A549 treated with DMSO at 1 μM for 4 hours (cell line): ENCODE measurements at places on chromosomes 6 and 20. TPM values are rescaled to one million over a fixed set of nuclear protein-coding genes. Genes with fewer than 3 reads are reported as not detected.

The SLCO4A1 gene
- total RNA-seq, result 4.9 to 10.2 TPM (median 8.5 TPM) in 5 replicates

The NCOA7 gene
- total RNA-seq, result 22.1 to 36.1 TPM (median 29.0 TPM) in 5 replicates

The HLA-F gene
- total RNA-seq, result 3.9 to 5.1 TPM (median 4.4 TPM) in 5 replicates

The CLVS2 gene
- total RNA-seq, result 0.01 to 0.08 TPM (median 0.07 TPM) in 5 replicates

The MRAP2 gene
- 0.96 to 1.5 TPM (median 1.3 TPM) in 5 replicates for total RNA-seq

The OR2H2 gene
- total RNA-seq, result not detected in 5 replicates

The MYLIP gene
- 3.0 to 3.8 TPM (median 3.2 TPM) in 5 replicates for total RNA-seq

The TPBG gene
- 44.6 to 57.0 TPM (median 53.4 TPM) in 5 replicates for total RNA-seq

The GPR6 gene
- total RNA-seq, result not detected in 5 replicates

The C20orf144 gene
- 0.05 to 0.15 TPM (median 0.10 TPM) in 3 of 5 replicates, not detected in the others for total RNA-seq

The KHDC1L gene
- 0.20 to 0.81 TPM (median 0.35 TPM) in 4 of 5 replicates, not detected in the other for total RNA-seq

The VSTM2L gene
- total RNA-seq, result 6.2 to 7.2 TPM (median 7.1 TPM) in 5 replicates

The KIAA1755 gene
- total RNA-seq, result 0.12 to 0.29 TPM (median 0.15 TPM) in 5 replicates

The ZSCAN12 gene
- 1.5 to 1.9 TPM (median 1.8 TPM) in 5 replicates for total RNA-seq

The MMP24OS gene
- 52.7 to 82.4 TPM (median 71.4 TPM) in 5 replicates for total RNA-seq

The FAM120B gene
- total RNA-seq, result 8.4 to 10.4 TPM (median 10.1 TPM) in 5 replicates

The ANGPT4 gene
- total RNA-seq, result 0.02 to 0.03 TPM (median 0.02 TPM) in 3 of 5 replicates, not detected in the others

The APOM gene
- 2.8 to 3.8 TPM (median 3.2 TPM) in 5 replicates for total RNA-seq

The EFCAB8 gene
- total RNA-seq, result not detected in 5 replicates

The CLIC1 gene
- total RNA-seq, result 490 to 521 TPM (median 507 TPM) in 5 replicates

The EYS gene
- total RNA-seq, result 0.05 to 0.08 TPM (median 0.05 TPM) in 3 of 5 replicates, not detected in the others

The SPATS1 gene
- total RNA-seq, result not detected in 5 replicates

The CDKAL1 gene
- 3.3 to 3.7 TPM (median 3.5 TPM) in 5 replicates for total RNA-seq

The PRICKLE4 gene
- 0.23 to 0.85 TPM (median 0.60 TPM) in 4 of 5 replicates, not detected in the other for total RNA-seq

The IER3 gene
- 129 to 154 TPM (median 152 TPM) in 5 replicates for total RNA-seq

The ZBP1 gene
- 0.06 to 0.07 TPM in 2 of 5 replicates, not detected in the others for total RNA-seq

The UQCC2 gene
- total RNA-seq, result 81.3 to 108 TPM (median 92.1 TPM) in 5 replicates

The CYP24A1 gene
- total RNA-seq, result 329 to 652 TPM (median 589 TPM) in 5 replicates

The TBC1D32 gene
- total RNA-seq, result 1.00 to 1.8 TPM (median 1.4 TPM) in 5 replicates

The ZSWIM3 gene
- 1.4 to 1.8 TPM (median 1.5 TPM) in 5 replicates for total RNA-seq

The DPPA5 gene
- not detected in 5 replicates for total RNA-seq

The CGAS gene
- 4.5 to 7.5 TPM (median 6.8 TPM) in 5 replicates for total RNA-seq

The CCN5 gene
- total RNA-seq, result 24.1 to 33.0 TPM (median 26.6 TPM) in 5 replicates

The NOX3 gene
- total RNA-seq, result not detected in 5 replicates

The NKAIN4 gene
- total RNA-seq, result 6.3 to 10.1 TPM (median 7.0 TPM) in 5 replicates

The FAM83D gene
- 54.1 to 81.5 TPM (median 73.7 TPM) in 5 replicates for total RNA-seq

The MYL9 gene
- total RNA-seq, result 14.6 to 24.4 TPM (median 20.7 TPM) in 5 replicates

The CTCFL gene
- total RNA-seq, result not detected in 5 replicates

The APCDD1L gene
- 0.05 to 0.07 TPM (median 0.05 TPM) in 3 of 5 replicates, not detected in the others for total RNA-seq

The RAB23 gene
- 6.1 to 10.3 TPM (median 8.4 TPM) in 5 replicates for total RNA-seq
